ENCODE measurements at places on chromosomes 2 and 18.

- DNase-seq, result no peak
These were observed 41.1 kb downstream of the CPO start for GRCh38 chr2:206980413-206980812.

- no peak for DNase-seq
These were observed 201.3 kb upstream of the OSR1 start for GRCh38 chr2:19559596-19560240.

GRCh38 chr2:232937278-232937906 is 67.3 kb downstream of the SNORC start:
- DNase-seq, result no peak

- no peak for DNase-seq
These were observed 5.9 kb downstream of the LMAN2L start for GRCh38 chr2:96733931-96734330.

DNA sequence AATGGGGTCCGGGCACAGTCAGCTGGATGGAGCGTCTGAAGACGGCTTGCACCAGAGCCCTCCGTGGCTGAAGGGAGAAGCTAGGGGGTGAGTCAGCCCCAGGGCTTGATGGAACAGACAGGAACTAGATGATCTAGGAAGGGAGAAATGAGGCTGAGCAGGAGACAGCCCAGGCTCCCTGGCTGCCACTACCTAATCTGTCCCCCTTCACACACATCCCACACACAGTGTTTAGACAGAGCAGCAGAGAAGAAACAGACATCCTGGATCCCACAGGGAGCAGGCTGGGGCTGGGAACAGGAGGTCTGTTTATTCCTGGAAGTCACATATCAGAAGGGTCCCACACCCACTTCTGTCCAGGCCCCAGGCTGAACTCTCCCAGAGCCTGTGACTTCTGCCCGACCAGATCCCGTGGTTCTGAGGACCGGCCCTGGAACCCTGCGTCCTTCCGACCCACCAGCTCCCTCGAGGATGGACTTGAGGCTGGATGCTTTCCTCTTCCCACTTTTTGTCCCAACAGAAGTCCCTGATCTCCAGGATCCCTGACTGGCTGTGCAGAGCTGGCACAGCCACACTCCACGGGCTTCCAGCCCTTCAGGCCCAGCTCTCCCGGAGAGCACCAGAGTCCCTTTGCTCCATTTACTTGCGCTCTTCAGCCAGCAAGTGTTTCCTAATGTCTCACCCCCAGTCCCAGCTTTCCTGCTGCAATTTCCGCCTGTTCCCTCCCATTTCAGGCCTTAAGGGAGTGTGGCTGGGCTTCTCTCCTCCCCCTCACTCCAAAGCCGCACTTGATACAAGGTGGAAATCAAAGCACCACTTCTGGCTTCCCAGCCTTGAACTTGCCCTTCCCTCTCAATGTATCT is 1.5 kb upstream of the GPBAR1 start:
- DNase-seq, result no peak

DNA sequence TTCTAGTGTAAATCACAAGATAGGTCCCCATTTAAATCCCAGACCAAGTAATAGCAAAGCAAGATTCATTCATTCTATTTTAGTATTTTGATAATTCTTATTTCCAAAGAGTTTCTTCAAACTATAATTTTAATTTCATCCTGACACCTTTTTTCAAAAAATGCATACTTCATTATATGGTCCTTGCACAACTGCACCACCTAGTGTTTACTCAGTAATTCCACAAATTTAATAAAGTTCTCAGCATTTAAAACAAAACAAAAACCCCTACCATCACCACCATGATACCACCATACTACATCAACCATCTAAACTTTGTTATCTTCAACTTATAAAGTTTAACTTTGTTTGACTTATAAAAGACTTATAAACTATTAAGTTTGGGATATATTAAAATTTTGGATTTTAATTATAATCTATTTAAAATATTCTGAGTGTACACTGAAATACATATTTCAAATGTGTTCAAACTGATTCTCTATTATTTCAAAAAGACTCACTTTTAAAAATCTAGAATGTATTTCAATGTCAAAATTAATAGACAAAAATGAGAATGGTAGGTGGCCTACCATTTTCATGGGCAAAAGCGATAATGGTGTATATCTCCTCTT is 44.2 kb downstream of the WDPCP start:
- no peak for DNase-seq

DNA sequence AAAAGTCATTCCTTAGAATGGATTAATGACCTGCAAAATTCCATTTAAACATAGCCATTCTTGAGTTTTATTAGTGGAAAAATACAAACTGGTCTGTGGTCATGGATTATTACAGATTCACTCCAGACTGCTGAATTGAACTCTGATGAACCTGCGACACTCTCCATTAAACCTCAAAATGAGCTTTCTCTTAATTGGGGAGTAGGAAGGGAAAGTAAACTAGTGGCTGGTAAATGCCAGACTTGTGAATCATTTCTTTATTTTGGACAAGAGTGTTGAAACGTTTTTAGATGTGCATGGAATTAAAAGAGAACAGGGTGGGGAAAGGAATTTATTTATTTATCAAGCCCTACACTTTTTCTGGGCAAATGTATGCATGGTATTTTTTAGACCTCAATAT is 321.2 kb upstream of the FANCL start:
- no peak for DNase-seq

DNA sequence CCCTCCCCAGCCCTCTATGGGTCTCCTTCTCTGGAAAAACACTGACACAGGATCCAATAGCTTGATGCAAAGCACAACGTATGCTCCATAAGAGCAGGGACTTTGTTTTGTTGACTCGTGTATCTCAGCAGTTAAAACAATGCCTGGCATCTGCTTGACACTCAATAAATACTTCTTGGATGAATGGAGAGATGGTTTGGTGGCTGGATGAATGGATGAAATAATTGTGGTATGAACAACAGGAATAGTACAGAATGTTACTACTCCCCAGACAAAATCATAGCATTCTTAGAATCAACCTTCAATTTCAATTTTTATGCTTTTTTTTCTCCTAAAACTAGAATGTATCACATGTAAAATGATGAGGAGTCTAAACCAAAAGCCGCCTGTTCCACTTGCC is 57.4 kb downstream of the KCNE4 start:
- DNase-seq, result no peak

- no peak for DNase-seq
These were observed 102.7 kb downstream of the ZNF516 start for GRCh38 chr18:76392349-76392748.

DNA sequence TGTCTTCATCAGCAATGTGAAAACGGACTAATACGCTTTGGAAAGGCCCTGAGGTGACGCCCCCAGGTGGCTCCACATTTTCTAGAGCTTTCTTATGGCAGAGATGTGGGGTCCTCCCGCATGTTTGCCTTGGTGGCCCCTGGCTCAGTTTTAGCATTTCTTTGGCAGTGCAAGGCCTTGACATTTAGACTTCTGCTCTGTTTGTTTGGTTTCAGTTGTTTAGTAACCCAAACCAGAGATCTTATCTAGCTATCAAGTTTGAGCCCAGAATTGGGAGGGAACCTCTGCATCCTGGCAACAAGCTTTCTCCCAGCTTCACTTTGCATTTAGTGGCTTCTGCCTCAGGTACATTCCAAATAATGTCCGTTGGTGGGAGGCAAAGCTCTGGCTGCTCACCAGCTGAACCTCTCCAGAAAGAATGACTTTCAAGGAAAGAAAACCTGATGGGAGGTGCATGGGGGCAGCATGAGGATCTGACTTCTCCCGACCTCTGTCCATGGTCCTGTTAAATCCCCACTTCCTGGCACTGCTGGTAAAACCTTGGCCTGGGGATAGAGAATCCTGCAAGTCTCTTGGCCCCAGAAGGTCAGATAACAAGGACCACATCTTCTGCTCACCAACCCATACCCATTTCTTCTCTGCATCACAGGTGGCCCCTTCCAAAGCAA is 12.0 kb upstream of the MBP start:
- DNase-seq, result no peak

- DNase-seq, result no peak
These were observed 14.5 kb downstream of the SH3BP4 start for GRCh38 chr2:234966340-234966739.

GRCh38 chr18:48784656-48785055 is 166.1 kb downstream of the SMAD7 start:
- no peak for DNase-seq

- no peak for DNase-seq
These were observed 79.6 kb downstream of the SUMO1 start for GRCh38 chr2:202158796-202159195.

DNA sequence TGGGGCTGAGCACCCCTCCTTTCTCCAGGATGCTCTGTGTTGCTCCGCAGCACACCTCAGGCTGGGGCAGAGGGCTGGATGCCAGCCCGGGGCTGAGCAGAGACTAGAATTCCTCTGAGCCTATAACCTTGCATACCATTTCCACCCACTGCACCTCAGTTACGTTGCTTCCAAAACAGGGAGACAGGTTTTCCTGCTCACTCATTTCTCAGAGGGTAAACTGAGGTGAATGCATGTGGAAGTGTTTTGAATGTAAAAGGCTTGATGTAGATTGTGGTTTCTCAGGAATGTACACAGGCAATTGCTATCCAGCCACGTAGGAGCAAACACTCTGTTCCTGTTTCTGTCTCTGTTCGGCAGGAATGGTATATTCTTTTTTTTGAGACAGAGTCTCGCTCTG is 45.3 kb downstream of the EDAR start:
- no peak for DNase-seq

DNA sequence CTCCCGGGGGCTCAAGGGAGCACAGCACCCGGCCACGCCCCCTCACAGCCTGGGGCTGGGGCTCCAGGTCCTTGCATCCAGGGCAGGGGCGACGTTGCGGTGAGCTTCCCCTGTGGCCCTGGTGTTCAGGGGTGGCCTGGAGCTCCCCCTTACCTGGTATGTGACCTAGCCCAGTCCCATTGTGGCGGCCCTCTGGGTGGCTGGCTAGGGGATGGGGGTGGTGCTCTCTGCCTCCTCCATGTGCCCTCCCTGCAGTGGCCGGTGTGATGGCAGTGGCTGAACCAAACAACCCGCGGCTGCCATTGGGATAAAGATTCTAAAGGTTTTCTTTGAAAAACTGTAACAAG is 288.3 kb downstream of the RDH14 start:
- DNase-seq, result no peak

GRCh38 chr18:78978349-78979055 is 1.1 kb upstream of the SALL3 start:
- DNase-seq, result no peak

DNA sequence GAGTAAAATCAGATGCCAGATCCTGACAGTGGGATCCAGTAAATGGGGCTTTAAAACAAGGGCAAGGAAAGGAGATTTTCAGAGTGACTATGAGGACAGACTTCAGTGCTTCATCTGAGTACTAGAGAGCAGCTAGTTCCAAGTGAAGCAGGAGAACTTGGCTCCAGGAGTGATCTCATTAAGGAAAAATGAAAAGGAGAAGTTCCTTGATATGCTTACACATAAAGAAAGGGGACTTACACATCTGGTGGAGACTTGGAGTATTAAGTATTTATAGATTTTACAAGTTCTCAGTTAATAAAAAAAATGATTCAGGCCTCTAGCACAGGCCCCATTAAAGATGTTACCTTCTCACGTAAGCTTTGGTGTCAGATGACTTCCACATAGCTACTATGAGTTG is 105.8 kb downstream of the ICOS start:
- DNase-seq, result no peak

GRCh38 chr2:44965684-44966083 is 24.2 kb downstream of the SIX3 start:
- DNase-seq, result no peak

- no peak for DNase-seq
These were observed 22.1 kb downstream of the RAB3GAP1 start for GRCh38 chr2:135074216-135074615.

GRCh38 chr2:239502430-239503186 is 101.8 kb upstream of the HDAC4 start:
- peak; percentile 25 for DNase-seq

DNA sequence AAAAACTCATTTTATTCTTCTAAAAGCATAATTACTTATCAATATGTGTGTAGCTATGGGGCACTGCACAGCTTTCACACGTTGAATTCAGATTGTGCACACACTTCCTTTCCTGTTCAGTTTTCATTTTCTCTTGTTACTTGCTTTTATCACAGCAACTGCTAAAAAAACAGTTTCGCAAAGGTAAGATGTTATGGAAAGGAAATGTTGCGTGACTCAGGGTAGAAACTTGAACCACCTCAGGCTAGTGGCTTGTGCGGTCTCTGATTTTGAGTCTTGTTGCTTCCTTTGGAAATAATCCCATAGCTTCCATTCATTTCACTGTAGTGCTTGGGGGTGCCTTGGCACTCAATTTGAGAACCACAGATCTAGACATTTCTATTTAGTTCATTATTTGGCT is 171.9 kb downstream of the FMNL2 start:
- DNase-seq, result no peak

DNA sequence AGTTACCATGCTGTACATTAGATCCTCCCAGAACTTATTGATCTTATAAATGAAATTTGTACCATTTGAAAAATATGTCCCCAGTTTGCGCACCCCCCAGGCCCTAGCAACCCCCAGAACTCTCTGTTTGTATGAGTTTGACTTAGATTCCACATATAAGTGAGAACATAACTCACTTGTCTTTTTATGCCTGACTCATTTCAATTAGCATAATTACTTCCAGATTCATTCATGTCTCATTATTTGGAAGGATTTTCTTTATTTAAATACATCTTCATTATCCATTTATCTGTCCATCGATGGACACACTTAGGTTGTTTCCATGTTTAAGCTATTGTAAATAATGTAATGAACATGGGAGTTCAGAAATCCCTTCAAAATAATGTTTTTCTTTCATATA is 705.9 kb downstream of the CCDC85A start:
- DNase-seq, result no peak

DNA sequence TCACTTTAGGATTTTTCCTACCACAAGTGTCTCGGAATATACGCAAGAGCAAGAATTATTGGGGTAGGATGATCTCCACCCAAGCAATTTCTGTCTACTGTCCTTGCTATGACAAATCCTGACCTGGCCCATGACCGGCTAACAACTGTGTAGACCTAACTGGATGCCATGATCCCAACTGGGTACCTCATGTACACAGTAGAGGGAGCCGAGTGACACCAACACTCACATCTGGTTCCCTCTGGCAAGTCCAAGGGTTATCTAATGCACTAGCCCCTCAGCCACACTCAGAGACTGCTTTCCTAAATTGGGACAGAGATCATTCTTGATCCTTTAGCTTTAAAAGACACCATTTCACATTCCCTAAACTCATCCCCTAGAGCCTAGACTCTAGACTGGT is 60.7 kb upstream of the ZNF532 start:
- no peak for DNase-seq

- DNase-seq, result no peak
These were observed 3.7 kb upstream of the EMX1 start for GRCh38 chr2:72913486-72914205.

- no peak for DNase-seq
These were observed 94.0 kb downstream of the MCFD2 start for GRCh38 chr2:46821600-46821999.

DNA sequence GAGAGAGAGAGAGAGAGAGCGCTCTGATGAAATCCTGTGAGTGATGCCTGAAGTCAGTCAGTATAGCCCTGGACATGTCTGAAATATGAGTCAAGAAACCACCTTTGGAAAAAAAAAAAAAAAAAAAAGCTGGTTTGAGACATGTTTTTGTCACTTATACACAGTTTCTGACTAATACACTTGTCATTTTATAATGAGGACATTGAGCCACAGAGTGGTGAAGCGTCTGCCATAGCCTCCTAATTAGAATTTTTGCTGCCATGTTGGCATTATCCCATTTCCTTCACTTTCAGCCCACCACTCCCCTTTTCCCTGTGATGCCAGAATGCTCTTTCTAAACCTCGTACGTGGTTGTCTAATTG is 15.7 kb upstream of the MYO3B start:
- no peak for DNase-seq
